Cerebellar cortex (tissue), 1 donor: ENCODE measurements at places on chromosomes 3 and 15.

- no peak for DNase-seq
These were observed 2.5 kb upstream of the IRAK2 start for GRCh38 chr3:10162185-10162584.

GRCh38 chr3:94127115-94127514 lies 64.3 kb downstream of the NSUN3 start:
- DNase-seq, result no peak

GRCh38 chr15:37072181-37072580 lies 28.2 kb downstream of the MEIS2 start:
- DNase-seq, result no peak

DNA sequence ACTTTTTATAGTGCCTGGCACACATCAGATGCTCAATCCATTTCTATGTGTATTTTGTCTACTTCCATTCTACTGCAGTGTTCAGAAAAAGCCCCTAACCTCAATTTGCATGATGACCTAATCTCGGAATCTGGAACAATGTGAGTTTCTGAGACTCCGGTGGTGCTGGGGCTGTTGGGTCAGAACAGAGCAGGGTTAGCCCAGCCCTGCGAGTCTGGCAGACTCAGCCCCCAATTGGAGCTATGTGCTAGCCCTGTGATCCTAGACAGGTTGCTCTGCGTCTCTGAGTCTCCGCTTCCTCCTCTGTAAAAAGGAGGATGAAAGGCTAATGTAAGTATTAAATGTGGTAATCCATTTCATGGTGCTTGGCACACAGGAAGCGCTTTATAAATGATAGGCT lies 95.0 kb upstream of the ICE2 start:
- DNase-seq, result no peak

GRCh38 chr3:159938714-159939113 lies 49.9 kb upstream of the IL12A start:
- DNase-seq, result no peak

- no peak for DNase-seq
These were observed 8.6 kb upstream of the ST8SIA2 start for GRCh38 chr15:92385096-92385495.

GRCh38 chr15:41205315-41205714 lies 25.2 kb downstream of the EXD1 start:
- no peak for DNase-seq

- DNase-seq, result peak; percentile 61
These were observed 2.5 kb downstream of the ANP32A start for GRCh38 chr15:68818066-68818768.

DNA sequence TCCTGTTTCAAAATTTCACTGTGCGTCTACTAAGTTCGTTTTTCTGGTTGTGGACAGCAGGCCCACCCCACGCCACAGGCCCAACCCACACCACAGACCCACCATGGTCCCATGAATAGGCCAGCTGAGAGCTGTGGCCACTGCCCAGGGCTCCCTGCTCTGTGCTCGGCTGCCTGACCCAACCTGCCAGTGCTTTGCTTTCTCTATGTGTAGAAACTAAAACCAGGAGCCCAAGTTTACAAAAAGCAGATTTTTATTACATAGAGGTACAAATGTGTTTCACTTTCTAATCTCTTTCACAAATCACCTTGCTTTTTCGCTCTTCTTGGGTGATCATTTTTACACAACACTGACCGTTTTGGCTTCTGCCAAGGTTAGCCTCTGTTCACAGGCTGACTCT lies 69.1 kb downstream of the HERC2 start:
- DNase-seq, result no peak

GRCh38 chr15:32651229-32651837 lies 9.8 kb downstream of the SCG5 start:
- DNase-seq, result peak; percentile 43

GRCh38 chr15:91873138-91873536 lies 19.6 kb downstream of the SLCO3A1 start:
- DNase-seq, result no peak

GRCh38 chr3:66671291-66671690 lies 170.5 kb upstream of the LRIG1 start:
- no peak for DNase-seq

GRCh38 chr3:103410231-103410630 lies 975.4 kb downstream of the ZPLD1 start:
- DNase-seq, result no peak

DNA sequence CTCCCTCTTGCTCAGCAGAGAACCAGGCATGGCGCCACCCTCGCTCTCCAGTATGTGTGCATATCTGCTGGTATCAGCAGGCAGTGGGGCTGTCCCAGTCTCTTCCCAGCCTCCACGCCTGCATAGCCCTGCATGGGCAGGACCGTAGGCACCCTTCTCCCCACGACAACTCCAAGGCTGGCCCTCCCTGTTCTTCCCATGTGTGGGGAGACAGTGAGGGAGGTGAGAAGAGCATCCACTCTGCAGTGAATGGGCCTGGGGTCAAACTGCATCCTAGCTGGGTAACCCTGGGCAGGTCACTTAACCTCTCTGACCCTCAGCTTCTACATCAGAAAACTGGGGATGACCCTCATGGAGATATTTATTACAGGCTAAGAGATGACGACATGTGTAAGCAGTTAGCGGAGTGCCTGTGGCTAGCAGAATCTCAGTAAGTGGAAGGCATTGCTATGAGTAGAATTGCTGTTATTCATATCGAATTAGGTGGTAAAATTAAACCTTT lies 13.3 kb upstream of the SSUH2 start:
- DNase-seq, result no peak

DNA sequence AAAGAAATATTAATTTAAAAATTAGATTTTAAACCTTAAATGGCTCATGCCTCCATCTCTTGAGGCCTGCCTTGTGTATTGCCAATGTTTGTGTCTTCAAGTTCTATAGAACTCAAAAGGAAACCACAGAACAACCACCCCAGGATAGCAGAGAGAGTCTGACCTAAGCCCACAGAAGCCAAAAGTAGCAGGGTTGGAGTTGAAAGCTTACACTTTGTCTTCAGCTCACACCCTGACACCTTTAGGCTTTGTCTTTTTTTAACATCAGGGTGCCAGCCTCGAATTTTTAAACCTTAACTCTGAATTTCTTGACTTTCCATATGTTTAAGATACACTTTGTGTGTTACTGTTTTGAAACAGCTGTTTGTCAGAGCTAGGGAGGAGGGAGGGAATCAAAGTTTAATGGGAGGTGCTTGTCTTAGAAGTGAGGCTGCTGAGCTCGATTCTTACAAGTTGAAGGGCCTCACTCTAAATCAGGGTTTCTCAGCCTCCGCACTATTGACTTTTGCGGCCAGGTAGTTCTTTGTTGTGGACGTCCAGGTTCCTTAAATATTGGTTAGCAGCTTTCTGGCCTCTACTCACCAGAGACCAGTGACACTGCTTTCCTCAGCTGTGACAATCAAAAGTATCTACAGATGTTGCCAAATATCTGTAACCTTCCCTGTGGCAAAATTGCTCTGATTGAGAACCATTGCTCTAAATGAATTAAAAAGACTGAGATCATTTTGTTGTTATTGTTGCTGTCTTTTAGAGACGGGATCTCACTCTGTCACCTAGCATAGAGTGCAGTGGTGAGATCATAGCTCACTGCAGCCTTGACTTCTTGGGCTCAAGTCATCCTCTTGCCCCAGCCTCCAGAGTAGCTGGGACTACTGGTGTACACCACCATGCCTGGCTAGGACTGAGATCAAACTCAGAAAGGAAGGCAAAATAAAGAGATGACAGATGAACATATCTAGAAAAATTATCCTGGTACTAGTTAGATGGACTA lies 139.2 kb upstream of the EOMES start:
- DNase-seq, result no peak

DNA sequence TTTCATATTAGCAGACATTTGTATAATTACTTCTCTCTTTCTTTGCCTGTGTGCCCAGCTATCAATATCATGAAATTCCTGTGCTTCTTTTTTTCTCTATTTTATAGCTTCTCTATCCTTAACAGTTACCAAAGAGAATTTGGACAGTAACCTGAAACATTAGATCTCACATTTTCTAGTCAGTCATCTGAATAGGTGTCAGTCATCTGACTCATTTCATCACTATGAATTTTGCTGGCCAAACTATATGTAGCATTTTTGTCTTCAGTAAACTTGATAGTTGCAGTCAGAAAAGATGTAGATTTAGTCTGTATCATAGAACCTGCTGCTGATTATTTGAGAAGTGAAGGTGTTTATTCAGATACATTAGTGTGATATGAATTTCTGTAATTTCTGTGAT lies 52.6 kb downstream of the HMG20A start:
- no peak for DNase-seq

- no peak for DNase-seq
These were observed 692 bp downstream of the ZWILCH start for GRCh38 chr15:66505818-66506217.

DNA sequence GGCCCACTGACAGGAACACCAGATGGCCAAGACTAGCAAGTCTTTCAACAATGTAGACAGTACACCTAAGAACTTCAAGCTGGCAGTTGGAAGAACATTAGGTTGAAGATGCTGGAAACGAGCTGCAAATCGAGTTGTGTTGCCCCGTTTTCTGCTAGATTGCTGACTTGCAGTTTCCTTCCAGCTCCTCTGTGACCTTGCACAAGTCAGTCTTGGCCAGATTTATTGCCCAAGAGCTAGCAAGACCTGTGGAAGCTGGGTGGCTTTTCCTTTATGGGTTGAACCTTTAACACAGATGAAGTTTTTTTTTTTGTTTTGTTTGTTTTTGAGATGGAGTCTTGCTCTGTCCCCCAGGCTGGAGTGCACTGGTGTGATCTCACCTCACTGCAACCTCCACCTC lies 2.9 kb upstream of the RBM6 start:
- DNase-seq, result no peak

DNA sequence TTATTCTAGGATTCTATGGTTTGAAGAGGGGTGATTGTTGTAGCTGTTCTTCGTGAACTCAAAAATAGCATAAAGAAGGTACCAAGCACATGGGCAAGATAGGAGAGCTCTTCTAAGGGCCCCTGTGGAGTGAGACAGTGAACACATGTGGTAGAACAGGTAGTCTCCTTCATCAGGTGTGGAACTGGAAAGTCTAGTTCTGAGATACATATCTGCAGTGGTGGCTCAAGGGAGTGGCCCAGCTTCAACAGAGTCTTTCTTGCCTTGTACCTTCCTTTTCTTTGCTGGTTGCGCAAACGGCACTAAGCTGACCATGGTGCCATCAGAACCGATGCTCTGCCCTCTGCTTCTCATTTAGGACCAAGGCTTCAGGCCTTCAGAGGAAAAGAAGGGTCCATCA lies 65.2 kb downstream of the CERS3 start:
- DNase-seq, result no peak

- DNase-seq, result peak; percentile 74
These were observed at the start of gene ACY1 for GRCh38 chr3:51982838-51983577. Gene ACY1 (plus strand): TSS chr3:51983535. CDS start chr3:51984065, 530 bp downstream.

GRCh38 chr15:68290715-68291114 lies 13.2 kb downstream of the FEM1B start:
- no peak for DNase-seq

- peak; percentile 24 for DNase-seq
These were observed 266.6 kb upstream of the TBL1XR1 start for GRCh38 chr3:177463863-177464262.

GRCh38 chr15:62706317-62706716 lies 336.2 kb upstream of the TPM1 start:
- DNase-seq, result peak; percentile 5

GRCh38 chr3:164004205-164004604 lies 1074.1 kb downstream of the SI start:
- DNase-seq, result no peak

GRCh38 chr3:109275702-109276293 lies 40.5 kb downstream of the DPPA2 start:
- peak; percentile 2 for DNase-seq

GRCh38 chr3:36212251-36212650 lies 168.1 kb upstream of the STAC start:
- DNase-seq, result no peak

GRCh38 chr3:195119461-195120266 lies 151.3 kb downstream of the XXYLT1 start:
- no peak for DNase-seq

DNA sequence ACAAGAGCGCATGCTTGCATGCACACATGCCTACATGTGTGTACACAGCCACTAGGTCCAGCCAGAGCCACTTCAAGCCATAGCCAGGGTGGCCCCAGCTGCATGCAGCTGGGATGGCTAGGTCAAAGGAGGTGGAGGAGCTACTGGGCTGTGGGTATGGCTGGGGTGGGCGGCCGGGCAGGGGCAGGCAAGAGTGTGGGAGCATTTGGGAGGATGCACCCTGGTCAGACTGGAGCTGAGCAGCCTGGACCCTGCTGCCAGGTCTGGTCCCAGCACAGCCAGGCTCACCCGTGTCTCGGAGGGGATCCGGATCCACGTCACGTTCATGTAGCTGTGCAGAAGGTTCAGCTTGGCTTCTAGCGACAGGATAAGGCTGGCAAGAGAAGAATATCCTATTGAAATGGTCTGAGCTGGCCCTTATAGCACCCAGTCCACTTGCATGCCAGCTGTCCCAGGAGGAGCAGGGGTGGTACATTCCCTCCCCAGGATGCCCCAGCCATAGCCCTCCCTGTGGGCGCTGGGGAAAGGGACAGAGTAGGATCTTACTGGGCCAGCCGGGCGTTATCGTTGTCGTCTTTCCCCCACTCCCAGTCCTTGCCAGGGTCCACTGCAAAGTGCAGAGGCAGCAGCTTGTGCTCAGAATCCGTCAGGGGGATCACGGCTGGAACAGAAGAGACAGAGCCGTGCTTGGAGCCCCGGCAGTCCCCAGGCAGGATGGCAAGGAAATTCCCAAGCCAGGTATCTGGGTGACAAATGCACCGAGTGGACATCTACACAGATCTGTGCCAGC lies 160.5 kb downstream of the KLF13 start:
- no peak for DNase-seq

DNA sequence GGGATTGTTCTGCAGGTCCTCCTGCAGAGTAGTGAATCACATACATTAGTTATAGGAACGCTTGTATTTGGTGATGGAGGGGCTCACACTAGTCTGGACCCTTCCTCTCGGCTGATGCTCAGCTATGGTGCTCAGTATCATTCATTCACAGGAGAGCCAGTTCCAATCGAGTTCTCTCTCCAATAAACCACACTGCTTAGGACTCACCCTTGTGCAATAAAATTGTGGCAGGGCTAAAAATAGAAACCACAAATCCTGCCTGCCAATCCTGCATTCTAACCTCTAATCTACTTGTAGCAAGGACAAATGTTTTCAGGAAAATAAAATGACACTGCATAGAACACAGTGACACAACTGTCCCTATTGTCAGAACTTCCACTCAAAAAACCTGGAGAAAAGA lies 138.4 kb upstream of the TBL1XR1 start:
- no peak for DNase-seq

DNA sequence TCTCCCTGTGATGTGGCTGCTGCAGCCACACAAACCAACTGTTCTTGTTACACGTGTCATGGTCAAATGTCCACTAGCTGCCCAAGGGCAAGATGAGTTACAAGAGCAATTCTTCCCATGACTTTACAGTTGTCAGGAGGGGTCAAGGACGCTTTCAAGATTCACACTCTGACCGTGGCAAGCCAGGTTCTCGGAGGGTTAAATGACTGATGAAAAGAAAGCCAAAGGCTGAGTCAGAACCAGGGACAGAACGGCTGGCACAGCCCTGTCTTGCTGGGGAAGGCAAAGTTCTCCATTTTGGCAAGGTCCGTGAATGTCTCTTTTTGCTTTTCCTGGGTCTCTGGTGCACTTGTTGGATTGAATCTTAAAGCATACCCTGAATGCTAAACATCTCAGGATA lies 364.5 kb upstream of the ICE2 start:
- DNase-seq, result no peak
